ENCODE measurements at places on chromosomes 1 and 21.

DNA sequence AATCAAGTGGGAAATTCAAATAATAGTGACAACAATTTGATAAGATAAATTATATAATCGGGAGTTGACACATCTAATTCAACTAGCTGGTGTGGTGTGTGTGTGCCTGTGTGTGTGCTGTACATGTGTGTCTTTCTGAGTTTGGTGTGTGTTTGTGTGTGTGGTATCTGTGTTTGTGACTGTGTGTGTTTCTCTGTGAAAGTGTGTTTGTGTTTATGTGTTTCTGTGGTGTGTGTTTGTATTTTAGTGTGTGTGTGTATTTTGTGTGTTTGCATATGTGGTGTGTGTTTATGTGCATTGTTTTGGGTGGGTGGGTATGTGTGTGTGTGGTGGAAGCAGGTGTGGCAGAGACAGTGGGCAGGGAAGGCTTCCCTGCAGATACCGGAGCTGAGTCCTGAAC is 4.8 kb upstream of the DSCAM start:
- DNase-seq, result no peak

DNA sequence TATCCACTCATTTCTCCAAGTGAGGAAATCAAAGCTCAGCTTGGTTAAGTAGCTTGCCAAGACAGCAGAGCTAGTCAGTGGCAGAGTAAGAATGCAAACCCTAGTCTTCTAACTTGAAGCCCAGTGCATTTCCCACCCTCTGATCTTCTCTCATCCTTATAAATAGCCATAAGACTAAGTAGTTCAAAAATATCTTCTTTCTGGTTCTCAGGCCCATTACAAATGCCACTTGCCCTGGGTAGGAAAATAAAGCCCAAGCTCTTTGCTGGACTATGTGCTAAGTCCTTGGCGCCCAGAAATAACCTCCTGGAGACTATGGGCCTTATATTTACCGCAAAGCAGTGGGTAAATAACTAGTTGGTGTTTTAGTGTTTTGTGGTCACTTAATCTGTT is 505.8 kb downstream of the PLPP3 start:
- DNase-seq, result no peak

- DNase-seq, result no peak
Measured at GRCh38 chr21:40575976-40576375, 271.0 kb downstream of the DSCAM start.

DNA sequence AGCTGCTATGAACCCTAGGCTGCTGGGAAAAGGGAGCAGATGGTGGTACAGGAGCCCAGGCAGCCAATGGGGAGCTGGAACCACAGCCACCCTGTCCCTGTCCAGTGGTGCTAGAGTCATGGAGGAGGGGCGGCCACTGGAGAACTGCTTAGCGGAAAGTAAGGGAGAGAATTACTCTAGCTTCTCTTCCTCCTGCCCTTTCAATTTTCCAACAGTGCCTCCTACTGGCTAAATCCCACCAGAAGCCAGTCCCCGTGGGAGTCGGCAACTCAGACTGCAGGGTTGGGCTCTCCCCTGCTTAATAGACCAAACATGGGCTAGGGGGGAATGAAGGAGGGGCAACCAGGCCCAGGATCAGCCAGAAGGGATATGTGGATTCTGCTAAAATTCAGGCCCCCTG is 154.5 kb downstream of the ACTL8 start:
- no peak for DNase-seq

DNA sequence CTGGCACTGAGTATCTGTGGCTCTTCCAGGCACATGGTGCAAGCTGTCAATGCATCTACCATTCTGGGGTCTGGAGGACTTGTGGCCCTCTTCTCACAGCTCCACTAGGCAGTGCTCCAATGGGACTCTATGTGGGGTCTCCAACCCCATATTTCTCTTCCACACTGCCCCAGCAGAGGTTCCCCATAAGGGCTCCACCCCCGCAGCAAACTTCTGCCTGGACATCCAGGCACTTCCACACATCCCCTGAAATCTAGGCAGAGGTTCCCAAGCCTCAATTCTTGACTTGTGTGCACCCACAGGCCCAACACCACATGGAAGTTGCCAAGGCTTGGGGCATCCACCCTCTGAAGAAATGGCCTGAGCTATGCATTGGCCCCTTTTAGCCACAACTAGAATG is 18.8 kb downstream of the ODF2L start:
- no peak for DNase-seq

DNA sequence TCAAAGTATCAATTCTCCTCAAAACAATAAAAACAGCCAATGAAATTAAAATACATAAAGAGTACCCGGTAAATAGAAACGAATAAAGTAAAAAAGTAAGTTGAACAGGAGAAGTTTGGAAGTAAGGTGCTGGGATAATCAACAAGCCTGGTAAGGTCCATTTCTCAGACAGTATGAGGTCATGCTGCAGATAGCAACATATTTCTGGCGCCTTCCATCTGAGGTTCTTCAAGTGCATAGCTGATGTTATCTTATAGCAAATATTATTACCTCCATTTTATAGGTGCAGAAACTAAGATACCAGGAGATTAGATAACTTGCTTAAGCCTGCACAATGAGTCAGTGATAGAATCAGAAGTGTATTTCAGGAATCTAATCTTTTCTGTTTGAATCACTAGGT is 23.7 kb upstream of the CEP350 start:
- no peak for DNase-seq

- no peak for DNase-seq
Measured at GRCh38 chr1:6033986-6034749, 11.5 kb upstream of the KCNAB2 start.

GRCh38 chr1:58769809-58770320 is 14.0 kb downstream of the JUN start:
- no peak for DNase-seq

DNA sequence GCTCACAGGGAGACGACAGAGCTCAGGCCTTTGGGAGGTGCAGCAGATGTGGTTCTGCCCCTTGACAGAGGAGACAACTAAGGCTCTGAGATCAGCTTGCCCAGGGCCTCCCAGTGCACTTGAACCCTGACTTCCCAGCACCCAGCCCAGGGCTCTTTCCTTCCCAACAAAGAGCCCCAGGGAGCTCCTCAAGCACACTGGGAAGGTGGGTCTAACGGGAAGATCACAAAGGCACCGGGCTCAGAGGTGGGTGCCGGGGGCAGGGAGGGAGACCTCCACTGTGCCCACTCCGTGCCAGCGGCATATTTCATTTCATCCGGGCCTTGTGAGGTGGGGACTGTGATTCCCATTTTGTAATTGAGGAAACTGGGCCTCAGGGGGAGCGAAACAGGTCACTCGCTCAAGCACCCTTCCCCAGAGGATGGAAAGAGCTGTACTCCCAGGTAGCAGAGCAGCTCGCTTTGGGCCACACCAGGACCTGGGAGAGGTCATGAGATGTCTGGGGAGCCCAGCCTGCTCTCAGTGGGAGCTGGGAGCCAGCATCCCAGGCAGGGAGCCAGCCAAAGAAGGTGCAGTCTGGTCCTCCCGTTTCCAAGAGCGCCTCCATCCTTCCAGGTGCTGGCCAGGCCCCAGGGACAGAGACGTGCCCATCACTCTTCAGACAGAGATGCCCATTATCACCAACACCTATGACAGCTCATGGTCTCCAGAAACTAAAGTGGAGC is 82.3 kb downstream of the SYT2 start:
- no peak for DNase-seq

DNA sequence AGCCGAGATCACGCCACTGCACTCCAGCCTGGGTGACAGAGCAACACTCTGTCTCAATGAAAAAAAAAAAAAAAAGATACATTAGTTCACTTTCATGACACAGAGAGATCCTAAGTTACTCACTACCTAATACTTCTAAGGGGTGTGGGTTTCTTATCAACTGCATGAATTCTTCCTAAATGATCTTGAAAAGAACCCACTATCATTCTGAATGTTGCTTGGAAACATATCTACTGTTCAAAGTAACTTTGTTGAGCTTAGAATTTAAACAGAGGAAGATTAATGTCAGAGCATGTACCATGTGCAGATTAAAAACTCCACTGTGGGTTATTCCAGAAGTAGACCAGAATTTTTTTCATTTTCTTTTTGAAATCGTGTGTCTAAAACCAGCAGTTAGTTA is 241.5 kb downstream of the LTN1 start:
- no peak for DNase-seq

GRCh38 chr1:170604889-170605288 is 59.0 kb upstream of the PRRX1 start:
- no peak for DNase-seq

DNA sequence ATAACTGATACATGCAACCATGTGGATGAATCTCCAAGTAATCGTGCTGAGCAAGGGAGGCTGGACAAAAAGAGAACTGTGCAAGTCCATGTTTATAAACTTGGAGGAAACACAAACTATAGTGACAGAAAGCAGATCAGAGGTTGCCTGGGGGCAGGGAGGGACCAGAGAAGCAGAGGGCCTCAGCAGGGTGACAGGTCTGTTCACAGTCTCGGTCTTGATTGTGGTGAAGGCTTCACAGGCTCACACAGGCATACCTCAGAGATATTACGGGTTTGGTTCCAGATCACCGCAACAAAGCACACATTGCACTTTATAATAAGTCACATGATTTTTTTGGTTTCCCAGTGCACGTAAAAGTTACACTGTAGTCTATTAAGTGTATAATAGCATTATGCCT is 28.5 kb downstream of the ACOT7 start:
- no peak for DNase-seq

- DNase-seq, result no peak
Measured at GRCh38 chr1:212814537-212815334, 23.0 kb downstream of the TATDN3 start.

DNA sequence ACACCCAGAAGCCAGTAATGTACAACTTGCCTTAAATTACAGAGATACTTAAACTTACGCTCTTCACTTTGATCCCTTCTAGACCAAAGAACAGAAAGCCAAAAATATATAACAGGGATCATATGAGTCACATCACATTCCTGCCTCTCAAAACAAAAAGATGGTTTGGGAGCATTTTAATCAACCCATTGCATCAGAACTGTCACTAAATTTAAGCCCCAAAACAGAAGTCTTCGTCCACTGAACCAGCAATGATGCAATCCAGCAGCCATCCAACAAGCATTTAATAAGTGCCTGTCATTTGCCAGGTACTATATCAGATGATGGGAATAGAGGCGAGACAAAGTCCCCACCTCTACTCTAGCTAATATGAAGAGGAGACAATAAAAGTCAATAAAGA is 42.7 kb upstream of the GLIS1 start:
- DNase-seq, result no peak

DNA sequence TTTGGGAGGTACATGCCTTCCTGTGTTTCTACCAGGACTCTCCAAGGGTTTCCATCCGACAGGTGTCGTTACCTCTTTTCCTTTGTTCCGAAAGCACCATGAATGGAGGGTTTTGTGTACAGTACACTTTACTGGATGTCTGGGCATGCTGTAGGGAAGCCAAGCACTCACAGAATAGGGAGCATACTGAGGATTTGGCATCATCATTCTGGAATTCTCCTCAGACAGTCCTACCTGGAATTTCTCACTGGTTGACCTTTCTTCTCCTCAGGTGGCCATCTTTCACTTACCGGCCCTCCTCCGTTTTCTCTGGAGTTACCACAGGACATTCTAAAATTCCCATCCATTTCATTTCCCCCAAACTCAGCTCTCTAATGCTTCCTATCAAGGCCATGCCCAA is 5.9 kb upstream of the MPL start:
- no peak for DNase-seq

DNA sequence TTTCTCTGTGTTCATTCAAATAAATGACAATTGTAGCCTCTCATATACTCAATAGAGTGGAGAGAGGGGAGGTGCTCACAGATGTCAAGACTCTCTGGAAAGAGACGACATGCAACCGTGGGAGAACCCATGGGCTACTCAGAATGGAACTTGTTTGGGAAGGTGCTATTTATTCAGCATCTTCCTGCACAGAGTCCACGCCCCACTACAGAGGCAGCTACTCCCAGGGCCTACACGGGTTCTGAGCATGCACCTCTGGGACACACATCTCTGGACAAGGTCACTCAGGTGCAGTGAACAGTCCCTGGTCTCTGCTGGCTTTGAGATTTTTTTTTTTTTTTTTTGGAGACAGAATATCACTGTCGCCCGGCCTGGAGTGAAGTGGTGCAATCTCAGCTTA is 64.1 kb downstream of the NID1 start:
- no peak for DNase-seq

DNA sequence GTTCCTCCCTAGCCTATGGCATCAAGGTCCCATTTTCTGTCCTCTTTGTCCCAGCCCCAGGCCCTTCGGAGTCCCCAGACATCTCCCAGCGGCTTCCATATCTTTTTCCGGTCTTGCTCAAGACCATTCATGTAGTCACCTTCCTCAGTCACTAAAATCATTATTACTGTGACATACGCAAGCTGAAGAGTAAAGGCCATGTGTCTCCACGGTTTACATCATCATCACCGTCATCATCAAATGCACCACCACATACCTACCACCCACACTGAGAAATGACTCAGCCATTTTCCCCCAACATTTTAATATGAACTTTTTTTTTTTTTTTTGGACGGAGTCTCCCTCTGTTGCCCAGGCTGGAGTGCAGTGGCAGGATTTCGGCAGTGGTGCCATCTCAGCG is 43.4 kb downstream of the FHAD1 start:
- DNase-seq, result no peak
